NCI-H1105 (cell line): ENCODE measurements at places on chromosomes 4 and X.

- DNase-seq: no peak
Measured at GRCh38 chr4:103303011-103303410, 104.9 kb upstream of the CENPE start.

DNA sequence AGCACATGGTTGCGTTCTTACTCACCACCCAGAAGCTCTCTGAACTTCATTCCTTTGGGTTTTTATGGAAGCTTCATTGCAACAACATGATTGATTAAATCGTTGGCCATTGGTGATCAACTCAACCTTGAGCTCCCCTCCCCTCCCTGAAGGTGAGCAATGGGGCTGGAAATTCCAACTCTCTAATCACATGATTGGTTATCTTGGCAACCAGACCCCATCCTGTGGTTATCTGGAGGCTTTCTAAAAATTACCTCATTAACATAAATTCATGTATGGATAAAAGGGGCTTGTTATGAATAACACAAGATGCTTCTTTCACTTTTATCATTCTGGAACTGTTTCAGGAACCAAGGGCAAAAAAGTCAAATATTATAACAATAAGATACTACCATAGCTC, 34.6 kb upstream of the NMU start:
- no peak for DNase-seq

DNA sequence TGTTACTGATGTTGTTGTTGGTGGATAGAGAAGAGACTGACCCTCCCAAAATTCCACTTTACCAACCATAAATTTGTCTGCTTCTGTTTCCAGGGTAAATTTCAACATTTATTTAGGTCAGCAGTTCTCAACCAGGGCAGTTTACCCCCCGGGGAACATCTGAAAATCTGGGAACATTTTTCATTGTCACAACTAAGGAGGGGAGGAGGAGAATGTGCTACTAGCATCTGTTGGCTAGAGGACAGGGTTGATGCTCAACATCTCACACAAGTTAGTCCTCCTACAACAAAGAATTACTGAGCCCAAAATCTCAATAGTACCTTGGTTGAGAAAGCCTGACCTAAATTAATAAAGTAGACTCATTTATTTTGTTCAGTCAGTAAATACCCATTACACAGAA, 25.7 kb downstream of the KCTD8 start:
- no peak for DNase-seq

DNA sequence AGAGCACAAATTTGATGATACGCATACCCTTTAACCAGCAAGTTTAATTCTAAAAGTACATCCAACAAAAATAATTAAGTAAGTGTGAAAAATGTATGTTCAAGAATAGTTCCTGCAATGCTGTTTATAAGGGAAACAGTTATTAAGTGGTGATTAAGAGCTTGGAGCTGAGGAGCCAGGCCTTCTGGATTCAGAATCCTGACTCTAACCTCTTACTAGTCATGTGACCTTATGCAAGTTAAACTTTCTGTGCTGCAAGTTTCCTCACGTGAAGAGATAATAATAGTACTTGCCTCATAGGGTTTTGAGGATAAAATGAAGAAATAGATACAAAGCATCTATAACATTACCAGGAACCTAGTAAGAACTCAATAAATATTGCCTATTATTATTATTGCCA, 77.7 kb downstream of the FAM13A start:
- no peak for DNase-seq

- no peak for DNase-seq
Measured at GRCh38 chrX:154350429-154351182, 23.8 kb downstream of the FLNA start.

DNA sequence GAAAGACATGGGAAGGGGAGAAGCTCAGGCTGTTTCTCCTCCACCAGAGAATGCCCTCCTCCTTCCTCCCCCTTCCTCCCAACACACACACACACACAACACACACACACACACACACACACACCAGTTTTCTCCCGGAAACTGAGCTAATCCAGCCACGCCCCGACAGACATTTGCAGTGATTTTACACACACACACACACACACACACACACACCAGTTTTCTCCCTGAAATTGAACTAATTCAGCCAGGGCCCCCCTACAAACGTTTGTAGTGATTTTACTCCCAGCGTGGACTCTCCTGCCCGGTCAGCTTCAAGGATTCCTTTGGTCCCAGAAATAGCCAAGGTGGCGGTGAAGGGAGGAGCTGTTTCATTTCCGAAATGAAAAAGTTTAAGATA, 32.9 kb upstream of the STX18 start:
- no peak for DNase-seq

GRCh38 chr4:8709729-8710360, 117.3 kb downstream of the CPZ start:
- no peak for DNase-seq

- no peak for DNase-seq
Measured at GRCh38 chrX:32280921-32281320, 930.4 kb downstream of the DMD start.
